NCI-H460 (cell line): ENCODE measurements at places on chromosomes 16 and 17.

DNA sequence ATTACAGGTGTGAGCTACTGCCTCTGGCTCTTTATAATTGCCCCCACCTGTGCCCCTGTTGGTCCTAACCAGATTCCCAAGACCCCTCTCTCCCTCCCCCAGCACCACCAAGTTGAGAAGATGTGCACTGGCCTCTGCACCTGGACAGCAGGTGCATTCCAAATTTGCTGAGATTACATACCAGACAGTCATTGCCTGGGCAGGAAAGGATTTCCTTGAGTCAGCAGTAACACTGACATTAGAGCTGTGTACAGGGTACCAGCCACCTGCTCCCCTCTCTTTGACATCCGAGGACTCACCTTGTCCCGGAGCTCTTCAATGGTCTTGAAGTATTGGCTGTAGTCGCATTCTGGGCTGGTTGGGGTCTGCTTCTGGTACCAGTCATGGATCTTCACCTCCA lies 659 bp downstream of the KRT15 start:
- DNase-seq, result no peak

DNA sequence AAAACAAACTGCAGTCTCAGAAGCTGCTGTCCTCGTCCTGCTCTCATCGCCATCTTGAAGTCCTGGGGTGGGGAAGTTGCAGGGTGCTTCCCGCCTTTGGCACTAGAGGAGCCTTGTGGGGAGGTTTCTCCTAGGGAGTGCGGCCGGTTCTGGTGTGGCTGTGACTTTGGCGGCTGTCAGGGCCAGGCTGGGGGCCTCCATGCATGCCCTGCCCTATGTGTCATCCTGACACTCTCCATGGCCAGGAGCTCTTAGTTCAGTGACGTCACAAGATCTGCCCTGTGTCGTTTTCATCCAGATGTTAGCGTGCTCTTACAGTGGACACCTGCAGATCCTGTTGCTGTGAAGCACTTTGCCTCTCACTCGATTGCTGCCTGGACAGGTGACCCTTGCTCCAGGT lies 49.6 kb downstream of the PLD6 start:
- no peak for DNase-seq

DNA sequence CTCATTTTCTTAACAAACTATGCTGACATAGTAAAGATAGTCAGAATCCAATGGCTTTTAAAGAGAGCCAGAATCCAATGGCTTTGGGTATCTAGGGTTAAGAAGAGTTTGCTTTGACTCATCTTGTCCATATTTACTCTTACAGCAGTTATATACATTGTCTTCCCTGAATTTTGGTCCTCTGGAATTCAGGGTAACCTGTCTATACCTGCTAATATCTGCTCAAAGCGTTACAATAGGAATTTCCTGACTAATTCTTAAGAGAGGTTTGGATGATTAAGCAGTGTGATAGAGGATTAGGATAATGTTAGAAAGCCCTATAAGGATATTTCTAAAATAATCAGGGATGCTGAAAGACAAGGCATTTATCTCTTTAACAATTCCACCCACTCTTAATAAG lies 2.0 kb upstream of the CDH8 start:
- DNase-seq, result no peak

GRCh38 chr16:85935391-85935973 lies 36.5 kb downstream of the IRF8 start:
- DNase-seq, result no peak

DNA sequence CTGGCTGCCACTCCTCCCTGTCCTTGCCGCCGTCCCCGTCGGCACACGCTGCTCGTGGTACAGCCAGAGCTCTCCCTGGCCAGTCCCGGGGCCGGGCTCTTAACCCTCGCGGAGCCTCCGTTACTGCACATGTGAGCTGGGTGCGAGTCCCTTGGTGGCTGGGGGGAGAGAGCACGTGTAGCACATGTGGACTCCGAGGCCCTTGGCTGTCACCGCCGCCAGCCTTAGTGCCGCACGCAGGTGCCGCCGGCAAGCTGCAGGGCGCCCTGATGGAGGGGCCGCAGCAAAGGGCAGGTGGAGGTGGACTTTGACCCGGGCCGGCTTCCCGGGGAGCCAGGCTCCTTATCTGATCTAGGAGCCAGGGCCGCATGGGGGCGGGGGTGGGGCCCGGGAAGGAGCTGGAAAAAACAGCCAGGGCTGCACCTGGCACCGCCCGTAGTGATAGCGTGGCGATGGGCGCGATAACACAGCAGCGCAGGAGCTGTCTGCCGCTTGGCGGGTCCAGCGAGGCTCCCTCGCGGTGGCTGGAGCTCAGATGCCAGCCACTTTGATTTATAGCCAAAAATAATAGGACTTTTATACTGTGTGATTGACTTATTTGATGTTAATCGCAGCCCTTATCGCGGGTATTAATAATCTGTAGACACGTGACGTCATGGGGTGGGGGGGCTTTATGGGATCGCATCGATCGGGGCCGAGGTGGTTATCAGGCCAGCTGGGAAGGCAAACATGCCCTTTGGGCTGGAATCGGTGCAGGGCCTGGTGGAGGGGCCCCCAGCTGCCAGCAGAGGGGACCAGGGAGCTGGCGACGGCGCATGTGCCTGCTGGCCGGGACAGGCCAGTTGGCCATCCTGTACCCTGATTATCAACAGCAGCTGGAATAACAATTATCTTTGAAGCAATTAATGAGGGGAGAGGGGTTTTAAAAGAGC lies 35.1 kb downstream of the ZFPM1 start:
- no peak for DNase-seq

DNA sequence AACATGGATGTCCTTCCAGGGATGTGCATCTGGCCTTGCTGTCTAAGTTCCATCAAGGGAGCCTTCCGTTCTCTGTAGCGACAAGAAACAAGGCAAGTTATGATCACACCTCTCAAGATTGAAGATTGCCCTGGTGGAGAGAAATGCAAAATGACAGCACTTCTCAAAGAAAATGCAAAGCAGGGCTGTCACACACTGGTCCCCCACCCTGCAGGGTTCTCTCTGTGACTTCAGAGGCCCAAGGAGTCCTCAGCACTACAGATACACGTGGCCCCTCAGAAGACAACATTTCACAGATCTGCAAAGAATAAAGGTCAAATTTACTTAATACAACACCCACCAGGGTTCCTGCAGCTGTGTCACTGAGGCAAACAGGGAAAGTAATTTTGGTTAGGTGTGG lies 60.7 kb upstream of the TEX2 start:
- DNase-seq, result no peak

- DNase-seq, result no peak
Measured at GRCh38 chr17:40452216-40452787, 9.1 kb downstream of the IGFBP4 start.
